ENCODE measurements at places on chromosomes 7 and 10. TPM values are rescaled to one million over a fixed set of nuclear protein-coding genes. Genes with fewer than 3 reads are reported as not detected.

DNA sequence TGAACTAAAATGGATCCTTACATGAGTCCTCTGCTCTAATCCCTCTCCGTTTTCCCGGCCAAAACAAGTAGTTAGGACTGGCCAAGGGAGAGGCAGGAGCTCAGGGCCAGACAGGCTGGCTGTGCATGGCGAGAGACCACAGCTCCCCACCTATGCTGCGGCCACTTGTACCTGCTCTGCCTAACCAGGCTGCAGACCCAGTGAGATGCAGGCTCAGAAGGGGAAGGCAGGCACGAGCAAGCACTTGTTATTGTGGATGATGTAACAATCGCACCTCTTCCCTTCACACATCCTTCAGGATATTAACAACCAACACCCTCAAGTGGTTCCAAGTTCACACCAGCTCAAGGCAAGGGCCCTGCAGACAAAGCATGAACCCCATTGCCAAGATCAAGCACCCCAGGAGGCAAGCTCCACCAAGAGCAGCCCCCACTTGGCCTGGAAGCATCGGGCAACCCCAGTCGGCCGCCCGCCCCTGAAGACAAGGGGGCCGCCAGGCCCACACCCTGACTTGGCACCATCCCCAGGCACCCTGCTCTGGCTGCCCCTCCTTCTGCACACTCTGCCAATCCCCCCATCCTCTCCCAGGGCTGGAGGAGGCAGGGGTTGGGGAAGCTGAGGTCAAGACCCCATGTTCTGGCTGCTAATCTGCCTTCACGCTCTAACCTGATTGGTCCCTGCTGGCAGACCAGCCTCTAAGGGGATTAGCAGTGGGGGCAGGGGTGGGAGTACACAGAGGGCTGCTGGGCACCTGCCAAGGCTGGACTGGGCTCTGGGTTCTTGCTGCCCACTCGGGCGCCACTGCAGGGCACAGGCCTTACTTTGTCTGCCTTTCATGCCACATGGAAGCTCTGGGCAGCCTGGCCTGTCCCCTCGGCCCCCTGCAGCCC, 111.3 kb downstream of the SLIT1 start:
- DNase-seq, result no peak

The RPEL1 gene
- total RNA-seq, result not detected

DNA sequence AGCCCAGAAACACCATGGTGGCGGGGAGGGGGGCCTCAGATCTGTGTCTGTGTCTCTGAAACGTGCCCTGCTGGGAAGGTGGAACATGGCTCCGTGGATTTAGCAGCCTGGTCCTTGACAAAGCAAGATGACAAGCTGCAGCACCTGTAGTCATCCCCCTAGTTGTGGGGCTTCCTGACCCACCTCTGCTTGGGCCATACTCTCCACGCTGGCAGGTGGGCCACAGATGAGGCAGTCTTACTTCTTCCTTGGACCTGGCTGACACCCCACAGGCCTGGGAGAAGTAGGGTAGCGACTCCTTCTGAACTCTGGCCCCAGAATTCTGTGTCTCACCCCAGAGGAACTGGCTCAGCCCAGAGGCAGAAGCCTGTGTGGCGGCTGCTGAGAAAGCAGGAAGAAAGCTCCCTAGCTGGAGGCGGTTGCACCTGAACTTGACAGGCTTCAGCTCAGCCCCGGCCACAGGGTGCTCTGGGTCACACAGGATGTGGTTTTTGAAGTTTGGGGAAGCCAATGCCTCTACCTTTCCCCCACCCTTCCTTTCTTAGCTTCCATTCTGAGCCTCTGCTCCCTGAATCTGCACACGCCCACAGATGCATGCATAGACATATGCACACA, 113.9 kb downstream of the ABLIM1 start:
- no peak for DNase-seq

- DNase-seq, result peak; percentile 95
Measured at GRCh38 chr7:135335628-135336139, 102.0 kb downstream of the STRA8 start.

GRCh38 chr10:103197174-103197573, 4.1 kb upstream of the NT5C2 start:
- no peak for DNase-seq

DNA sequence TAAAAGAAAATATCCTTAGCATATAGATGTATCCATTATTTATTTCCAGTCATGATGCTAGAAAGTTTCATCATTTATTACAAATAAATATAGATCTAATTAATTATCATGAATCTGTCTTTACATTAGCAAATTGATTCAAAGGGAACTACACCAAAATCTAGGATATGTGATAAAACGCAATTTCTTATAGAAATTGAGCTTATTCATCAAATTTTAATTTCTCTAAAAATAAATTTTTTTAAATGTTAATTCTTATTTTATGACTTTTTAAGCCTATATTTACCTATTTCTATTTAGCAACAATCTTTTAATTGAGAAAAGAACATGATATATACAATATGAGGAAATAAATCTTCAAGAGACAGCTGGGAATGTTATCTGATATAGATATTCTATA, 34.0 kb upstream of the ING3 start:
- DNase-seq, result no peak

DNA sequence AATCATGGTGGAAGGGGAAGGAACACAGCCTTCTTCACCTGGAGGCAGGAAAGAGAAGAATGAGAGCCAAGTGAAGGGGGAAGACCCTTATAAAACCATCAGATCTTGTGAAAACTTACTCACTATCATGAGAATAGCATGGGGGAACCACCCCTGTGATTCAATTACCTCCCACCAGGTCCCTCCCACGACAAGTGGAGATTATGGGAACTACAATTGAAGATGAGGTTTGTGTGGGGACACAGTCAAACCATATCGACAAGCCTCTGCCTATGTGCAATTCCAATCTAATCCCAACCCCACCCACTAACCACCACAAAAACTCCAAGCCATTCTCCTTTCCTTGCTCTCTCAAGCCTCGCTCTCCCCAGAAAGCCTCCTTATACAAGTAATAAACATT, 69.2 kb downstream of the TAC1 start:
- DNase-seq, result no peak

- no peak for DNase-seq
Measured at GRCh38 chr10:97224483-97225435, 39.0 kb upstream of the SLIT1 start.

DNA sequence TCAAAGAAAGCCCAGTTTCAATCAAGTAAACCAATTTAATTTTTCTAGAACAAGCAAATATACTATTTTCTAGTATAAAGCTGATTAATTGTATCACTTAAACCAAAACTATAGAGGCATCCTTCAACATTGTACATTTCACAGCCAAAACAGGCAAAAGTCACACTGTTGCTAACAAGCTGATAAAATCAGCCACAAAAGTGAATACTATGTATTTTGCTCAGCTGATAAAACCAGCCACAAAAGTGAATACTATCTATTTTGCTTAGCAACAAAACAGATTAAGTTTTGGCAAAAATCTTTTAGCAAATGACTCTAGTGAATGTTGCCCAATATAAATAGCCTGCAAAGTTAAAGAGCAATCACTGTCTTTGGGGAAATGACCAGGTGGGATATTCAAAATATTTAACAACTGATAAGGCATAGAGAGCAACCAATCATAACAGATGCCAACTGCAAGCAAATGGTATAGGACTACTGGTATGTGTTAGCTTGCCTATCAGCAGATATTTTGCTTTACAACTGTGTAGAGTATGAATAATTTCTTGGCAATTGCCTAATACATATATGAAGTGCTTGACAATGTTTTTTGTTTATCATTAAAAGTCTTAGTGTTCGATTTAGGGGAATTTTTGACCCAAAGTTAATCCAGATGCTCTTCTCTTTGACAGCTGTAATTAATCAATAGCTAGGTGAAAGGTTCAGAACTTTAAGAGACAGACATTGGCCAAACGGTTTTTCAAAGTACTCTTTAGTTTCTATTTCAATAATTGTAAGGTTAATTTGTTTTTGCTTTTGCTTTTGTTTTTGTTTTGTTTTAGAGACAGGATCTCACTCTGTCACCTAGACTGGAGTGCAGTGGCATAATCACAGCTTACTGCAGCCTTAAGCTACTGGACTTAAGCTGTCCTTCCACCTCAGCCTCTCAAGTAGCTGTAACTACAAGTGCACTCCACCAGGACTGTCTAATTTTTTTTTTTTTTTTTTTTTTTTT, 44.4 kb upstream of the SP4 start:
- DNase-seq, result no peak

The OR2A12 gene
- not detected for total RNA-seq

The EBLN1 gene
- total RNA-seq, result not detected
